Urinary bladder (tissue), 4 donors: ENCODE measurements at places on chromosomes 7 and 10.

DNA sequence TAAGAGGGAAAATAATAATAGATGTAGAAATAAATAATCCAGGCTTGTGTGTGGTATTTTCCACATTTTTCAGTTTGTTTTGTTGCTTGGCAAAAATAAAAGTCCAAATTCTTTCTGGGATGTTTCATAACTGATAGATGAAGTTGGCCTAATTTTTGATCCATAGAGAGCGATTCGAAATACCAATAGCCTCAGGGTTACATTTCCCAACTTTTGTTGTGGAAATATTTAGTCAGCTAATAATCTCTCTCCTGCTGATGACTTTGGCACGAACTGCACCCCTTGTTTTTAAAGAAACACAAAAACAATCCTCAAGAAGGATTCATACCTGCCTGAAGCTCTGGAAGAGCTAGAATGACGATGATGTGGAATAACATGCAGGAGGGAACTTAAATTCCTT is 483.2 kb downstream of the ADRA2A start:
- DNase-seq = no peak

- no peak for DNase-seq
Measured at GRCh38 chr7:131235489-131236317, 92.0 kb upstream of the MKLN1 start.

GRCh38 chr10:14369906-14370305 is 39.2 kb upstream of the FRMD4A start:
- no peak for DNase-seq

- no peak for DNase-seq
Measured at GRCh38 chr10:113947184-113948041, 93.0 kb downstream of the NHLRC2 start.

DNA sequence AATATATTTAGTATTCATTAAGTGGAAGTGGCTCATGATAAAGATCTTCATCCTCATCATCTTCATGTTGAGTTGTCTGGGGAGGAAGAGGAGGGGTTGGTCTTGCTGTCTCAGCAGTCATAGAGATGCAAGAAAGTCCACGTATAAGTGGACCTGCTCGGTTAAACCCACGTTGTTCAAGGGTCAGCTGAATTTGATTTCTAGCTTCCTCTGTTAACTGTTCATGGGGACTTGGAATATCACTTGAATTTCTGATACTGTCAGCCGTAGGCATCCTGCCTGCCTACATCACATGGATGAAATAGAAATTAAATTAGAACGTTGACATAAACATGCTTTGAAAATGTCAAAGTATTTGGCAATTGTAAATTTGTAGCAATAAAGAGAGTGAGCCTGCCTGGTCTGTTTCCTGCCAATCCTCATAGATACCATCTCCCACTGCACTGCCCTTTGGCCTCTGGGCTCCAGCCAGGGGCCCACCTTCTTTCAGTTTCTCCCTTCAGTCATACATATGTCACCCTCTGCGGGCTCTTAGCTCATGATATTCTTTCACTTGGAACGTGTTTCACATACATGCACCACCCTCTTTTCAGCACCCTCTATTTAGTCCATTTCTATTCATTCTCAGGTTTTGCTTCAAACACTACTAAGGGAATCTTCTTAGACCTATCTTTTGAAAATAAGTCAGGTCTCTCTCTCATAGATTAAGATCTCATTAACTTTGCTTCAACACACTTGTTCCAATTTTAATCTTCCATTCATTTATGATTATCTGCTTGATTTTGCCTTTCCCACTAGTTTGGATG is 376.3 kb downstream of the IPMK start:
- no peak for DNase-seq

DNA sequence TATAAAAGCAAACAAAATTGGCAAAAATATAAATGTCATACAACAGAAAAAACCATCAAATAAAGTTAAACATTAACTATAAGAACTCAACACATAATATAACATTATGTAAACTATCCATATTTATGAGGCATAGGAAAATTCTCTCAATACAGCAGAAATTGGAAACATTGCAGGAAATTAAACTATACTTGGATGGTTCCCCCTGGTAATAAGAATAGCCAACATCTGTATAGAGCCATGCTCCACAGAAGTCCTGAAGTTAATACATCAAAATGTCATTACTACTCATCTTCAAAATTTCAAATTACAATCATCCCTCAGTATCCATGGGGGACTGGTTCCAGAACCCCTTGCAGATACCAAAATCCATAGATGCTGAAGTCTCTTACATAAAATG is 350.5 kb downstream of the PARD3 start:
- DNase-seq = no peak

DNA sequence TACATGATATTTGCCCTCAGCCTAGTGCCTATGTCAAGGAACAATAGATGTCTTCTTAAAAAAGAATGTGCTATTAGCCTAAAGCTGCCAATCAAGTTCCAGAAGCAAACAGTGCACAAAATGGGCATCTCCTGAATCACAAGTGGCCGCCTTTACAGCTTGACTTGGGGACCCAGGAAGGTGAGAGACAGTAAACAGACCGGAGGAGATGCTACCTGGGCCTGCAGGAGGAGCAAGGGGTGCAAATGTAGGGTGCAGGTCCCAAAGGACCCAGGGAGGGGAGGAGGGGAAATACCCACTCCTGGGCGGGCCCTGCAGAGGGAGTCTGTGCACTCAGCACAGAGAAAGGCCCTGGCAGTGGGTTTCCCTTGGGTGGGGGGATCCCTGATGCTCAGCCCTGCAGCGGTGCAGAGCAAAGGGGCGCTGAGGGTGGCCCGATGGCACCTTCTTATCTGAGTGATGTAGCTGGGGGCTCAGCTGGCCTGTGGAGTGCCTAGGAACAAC is 147.7 kb downstream of the WDR11 start:
- DNase-seq = no peak

DNA sequence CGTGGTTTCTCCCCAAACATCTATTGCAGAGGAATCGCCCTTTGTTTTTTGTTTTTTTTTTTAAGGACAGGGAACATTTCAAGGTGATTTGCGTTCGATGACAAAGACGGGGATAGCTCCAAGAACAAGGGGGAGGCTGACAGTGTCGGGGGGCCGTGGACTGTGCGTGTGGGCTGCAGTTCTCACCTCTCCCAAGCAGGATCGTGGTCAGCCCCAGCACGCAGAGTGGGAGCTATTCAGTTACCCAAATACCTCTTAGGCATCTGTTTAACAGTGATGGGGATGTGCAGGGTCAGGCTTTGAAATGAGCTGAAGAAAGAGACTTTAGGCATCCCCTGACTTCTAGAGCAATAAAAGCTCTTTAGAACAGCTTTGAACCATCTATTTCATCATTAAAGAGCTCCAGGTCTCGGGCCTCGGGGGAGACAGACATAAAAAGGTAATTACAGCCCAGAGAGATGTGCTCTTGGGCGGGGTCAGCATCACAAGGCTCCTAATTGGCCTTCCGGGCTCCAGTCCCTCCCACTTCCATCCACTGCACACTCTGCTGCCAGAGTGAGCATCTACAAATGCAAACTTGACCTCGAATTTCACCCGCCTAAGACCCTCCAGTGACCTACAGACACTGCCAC is 97.3 kb downstream of the MYL10 start:
- no peak for DNase-seq

DNA sequence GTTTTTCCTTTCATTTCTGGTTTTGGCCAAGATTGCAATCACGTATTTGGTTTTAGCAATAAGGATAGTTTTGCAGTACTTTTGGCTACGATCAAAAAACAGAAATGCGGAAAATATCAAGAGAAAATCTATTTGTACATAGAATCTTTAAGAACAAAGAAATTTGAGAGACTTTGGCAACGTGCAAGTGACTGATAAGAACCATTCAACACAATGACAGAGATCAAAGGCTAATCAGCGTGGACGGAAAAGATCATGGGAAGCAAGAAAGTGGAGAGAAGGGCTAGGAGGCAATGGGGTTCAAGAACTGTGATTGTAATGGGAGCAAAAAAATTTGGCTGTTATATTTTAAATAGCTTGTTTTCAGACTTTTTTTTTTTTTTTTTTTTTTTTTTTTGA is 16.2 kb upstream of the LRRN3 start:
- no peak for DNase-seq

DNA sequence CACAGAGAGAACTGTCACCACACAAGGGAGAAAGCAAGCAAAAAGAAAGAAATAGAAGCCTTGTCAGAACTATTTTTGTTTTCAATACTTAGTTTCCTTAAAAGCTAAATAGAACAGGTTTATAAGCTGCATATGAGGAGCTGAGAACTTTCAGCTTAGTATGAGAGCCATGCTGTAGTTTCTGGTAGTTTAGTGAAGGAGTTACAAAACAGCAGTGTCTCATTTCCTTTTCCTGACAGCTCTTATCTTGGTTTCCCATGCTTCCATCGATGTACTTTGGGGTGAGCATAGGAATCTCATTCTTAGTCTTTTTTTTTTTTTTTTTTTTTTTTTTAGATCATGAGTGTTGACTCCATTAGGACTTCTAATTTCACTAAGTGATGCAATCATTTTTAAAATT is 8.6 kb upstream of the CHRM2 start:
- DNase-seq = no peak

- no peak for DNase-seq
Measured at GRCh38 chr10:68082872-68083271, 7.8 kb upstream of the HERC4 start.

- no peak for DNase-seq
Measured at GRCh38 chr7:132130497-132130896, 445.8 kb downstream of the PLXNA4 start.

GRCh38 chr10:19853831-19854230 is 37.6 kb downstream of the PLXDC2 start:
- DNase-seq = no peak

- DNase-seq = no peak
Measured at GRCh38 chr7:50095634-50096033, 2.6 kb upstream of the ZPBP start.

DNA sequence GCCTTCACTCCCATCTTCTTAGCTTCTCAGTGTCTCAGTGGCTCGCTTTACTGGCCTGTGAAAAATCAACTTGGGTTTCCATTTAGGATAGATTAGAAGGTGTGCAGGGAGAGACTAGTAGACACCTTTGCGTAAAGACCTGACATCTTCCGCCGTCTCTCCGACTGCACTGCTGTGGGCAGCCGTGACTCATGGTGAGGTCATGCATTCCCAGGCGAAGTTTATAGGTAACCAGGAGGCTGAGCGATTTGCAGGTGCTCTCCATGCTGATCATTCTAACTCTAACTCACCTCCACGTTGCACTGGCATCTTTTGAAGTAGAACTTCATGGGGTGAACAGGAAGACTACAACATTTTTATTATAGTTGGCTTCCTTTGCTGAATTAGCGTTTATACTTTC is 68.0 kb upstream of the ZNF438 start:
- no peak for DNase-seq

- no peak for DNase-seq
Measured at GRCh38 chr10:7471720-7472367, 61.0 kb upstream of the SFMBT2 start.

DNA sequence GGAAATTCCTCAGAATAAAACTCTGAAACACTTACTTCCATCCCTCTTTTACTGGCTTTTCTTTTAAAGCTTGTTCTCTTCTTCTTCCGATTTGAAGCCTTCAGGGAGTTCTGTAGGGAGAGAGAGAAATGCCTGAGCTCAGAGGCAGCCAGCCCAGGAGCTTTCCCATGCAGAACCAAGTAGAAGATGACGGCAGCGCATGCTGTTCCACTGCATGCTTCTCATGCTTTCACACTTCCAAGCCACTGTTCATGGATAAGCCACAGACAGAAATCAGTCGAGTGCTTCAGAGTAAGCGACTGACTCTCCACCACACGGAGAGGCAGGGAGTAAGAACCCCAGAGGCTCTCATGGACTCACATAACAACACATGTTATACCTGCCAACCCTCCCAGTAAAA is 237.3 kb downstream of the DGKI start:
- DNase-seq = no peak

- no peak for DNase-seq
Measured at GRCh38 chr10:3747984-3748383, 37.0 kb downstream of the KLF6 start.

DNA sequence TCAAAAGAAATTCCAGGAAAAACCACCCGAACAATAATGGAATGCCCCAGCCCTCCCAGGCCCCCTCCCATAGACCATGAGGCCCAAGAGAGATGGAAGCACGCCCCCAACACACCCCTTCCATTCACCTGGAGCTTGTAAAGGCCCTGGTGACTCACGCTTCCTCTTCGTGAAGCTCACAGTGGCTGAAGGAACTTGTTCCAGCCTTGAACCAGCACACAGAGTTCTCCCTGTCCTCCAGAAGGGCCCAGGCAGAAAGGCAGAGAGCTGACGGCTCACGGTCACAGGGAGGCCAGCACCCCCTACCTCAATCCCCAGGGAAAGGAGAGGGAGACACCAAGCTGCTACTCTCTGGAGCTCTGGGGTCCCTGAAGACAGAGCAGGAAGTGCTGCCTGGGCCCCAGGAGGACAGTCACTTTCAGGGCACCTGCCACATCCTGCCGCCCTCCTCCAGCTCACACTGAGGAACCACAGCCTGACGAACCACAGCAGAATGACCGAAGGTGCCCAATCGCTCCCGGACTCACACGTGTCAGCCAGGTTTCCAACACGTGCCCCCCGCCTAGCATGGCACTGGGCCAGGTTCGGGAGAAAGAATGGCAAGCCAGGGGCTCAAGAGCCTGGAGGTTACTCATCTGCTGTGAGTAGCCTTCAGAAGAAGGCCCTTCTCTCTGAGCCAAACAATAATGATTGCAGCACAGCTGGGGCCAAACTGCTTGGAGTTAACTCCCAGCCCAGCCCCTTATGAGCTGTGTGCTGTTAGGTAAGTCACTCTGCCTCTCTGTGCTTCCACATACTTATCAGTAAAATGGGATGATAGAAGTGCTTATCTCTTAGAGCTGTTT is 52.8 kb downstream of the DLG5 start:
- DNase-seq = peak; percentile 55

DNA sequence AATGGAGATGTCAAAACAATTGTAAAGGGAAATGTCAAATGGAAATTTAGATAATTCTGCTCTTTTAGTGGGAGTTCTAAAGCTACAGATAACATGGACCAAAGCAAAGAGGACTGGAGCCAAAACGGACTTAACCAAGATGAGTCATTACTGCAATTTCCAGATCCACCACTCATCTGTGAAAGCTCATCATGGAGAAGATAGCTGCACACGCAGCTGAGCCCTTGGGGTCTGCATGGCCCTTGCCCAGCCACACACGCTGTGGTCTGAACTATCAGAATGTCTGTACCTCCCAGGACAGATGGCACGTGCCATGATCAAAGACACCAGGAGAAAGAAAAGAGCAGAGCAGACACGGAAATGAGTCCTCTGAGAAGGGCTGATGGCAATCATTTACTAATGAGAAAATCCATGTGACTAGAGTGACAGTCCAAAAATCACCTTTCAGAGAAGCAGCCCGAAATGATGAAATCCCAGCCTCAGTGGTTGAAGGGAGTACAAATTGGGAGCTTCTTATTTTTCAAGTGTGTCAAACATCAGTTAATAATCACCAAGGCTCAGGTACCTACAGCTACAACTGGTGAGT is 177.9 kb upstream of the MGMT start:
- DNase-seq = no peak
